ENCODE measurements at places on chromosomes 5 and 9.

DNA sequence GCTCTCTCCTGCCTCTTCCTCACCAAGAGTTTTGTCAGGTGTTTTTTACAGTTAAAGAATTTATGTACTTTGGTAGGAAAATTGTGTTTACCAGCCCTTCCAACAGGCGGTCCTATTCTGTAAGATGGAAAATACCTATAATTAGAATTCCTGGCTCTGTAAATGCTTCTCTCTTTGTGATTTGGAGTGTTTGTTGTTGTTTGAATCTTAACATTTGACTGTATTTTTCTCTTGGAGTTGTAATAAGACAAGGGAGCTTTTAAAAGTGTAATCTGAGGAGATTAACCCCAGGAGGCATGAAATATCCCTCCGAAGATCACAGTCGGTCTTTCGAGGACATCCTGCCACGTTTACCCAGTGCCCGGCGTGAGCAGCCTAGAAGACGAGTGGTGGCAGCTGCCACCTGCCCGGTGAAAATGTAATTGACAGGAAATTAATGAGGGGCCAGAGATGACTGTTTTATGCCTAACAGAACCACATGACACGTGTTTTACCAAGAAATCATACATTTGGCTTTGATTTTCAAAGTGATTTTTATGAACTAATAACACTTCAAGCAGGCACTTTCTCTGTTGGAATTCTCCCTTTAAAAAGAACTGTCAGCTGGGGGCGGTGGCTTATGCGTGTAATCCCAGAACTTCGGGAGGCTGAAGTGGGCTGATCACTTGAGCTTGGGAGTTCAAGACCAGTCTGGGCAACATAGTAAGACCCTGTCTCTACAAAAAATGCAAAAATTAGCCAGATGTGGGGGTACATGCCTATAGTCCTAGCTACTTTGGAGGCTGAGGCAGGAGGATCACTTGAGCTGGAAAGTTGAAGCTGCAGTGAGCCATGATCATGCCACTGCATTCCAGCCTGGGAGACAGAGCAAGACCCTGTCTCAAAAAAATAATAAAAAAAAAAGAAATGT, 20.0 kb downstream of the ANKRD33B start:
- DNase-seq, result no peak

GRCh38 chr9:136687721-136688223, 515 bp upstream of the AGPAT2 start:
- no peak for DNase-seq

GRCh38 chr5:36653044-36653705, 46.8 kb downstream of the SLC1A3 start:
- DNase-seq, result no peak

DNA sequence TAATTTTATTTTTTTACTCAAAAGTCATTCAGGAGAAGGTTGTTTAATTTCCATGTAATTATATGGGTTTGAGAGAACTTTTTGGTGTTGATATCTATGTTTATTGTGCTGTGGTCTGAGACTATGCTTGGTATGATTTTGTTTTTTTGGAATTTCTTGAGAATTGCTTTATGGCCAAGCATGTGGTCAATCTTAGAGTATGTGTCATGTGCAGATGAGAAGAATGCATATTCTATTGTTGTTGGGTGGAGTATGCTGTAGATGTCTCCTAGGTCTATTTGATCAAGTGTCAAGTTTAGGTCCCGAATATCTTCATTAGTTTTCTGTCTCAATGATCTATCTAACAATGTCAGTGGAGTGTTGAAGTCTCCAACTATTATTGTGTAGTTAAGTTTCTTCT, 134.9 kb downstream of the HMHB1 start:
- DNase-seq, result no peak

DNA sequence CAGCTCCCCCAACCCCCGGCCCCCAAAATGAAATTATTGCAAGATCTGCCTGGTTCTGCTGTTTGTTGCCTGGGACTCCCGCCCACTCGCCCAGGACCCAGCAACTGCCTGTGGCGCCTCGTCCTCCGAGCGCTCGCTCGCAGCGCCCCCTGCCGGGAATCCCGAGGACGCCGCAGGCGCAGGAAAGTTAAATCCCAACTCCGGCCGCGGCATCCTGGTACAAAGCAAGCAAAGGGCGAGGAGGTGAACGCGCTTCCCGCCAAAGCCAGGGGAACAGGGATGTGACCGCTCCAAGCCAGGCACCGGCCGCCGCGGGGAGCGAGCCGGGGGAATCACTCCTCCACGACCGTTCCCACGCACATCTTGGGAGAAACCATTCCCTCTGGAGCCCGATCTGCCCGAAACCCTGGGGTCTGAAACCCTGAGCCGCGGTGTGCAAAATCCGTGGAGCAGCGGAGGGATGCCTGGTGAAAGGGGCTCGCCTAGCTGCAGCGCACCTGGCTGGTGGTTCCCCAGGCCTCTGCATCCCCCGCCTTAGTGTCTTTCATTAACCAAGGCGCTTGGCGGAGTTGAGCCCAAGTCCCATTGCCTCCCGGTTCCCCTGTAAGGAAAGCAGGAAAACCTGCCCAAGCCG, 1.3 kb downstream of the SEMA5A start:
- DNase-seq, result no peak

DNA sequence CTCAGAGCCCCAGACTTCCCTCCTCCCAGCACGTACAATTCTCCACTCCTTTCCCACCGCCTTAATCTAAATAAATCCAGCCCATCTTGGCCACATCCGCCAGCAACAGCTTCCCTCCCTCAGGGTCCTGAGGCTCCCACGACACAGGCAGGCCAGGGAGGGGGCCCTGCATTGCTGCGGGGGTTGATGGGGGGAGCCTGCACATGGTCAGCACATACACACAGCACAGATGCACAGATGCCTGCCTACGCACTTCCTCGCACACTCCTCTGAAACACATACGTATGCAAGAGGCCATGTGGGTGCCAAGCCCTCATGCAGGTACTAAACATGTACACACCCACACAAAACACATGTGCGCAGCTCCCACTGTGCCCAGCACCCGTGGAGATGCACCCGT, 14.8 kb downstream of the PDGFRB start:
- DNase-seq, result no peak

- DNase-seq, result no peak
Measured at GRCh38 chr9:76103531-76104315, 213.2 kb downstream of the PCSK5 start.

DNA sequence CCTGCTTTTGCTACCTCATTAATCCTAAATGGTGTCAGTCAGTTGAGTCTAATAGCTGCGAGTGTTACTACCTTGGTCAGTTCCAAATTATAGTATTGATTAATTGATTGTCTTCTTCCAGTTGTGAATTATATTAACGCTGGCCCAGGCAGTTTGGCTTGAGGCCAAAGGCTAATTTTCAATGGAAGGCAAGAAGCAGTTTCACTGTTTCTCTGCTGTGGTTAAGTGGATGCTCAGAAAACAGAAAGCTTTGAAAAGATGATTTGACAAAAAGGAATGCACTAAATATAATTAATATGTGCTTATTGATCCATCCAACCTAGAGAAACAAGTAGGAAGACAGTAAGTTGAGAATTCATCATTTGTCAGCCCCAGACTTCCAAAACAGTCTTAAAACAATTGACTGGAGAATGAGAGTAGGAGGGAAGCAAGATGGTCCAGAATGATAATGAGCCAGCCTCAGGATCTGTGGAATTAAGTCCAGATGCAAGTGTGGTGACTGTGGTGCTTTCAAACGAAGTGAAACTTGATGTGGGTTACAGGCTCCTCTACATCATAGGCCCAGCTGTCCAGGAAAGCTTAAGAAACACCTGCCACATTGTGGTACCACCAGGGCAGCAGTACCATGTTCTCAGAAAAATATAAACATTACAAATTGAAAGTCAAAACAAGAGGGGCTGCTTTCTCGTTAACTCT, 1371.0 kb upstream of the DMAC1 start:
- no peak for DNase-seq

- DNase-seq, result no peak
Measured at GRCh38 chr9:109171926-109172325, 4.9 kb upstream of the FRRS1L start.

GRCh38 chr9:80964374-80964773, 725.0 kb downstream of the TLE1 start:
- no peak for DNase-seq

DNA sequence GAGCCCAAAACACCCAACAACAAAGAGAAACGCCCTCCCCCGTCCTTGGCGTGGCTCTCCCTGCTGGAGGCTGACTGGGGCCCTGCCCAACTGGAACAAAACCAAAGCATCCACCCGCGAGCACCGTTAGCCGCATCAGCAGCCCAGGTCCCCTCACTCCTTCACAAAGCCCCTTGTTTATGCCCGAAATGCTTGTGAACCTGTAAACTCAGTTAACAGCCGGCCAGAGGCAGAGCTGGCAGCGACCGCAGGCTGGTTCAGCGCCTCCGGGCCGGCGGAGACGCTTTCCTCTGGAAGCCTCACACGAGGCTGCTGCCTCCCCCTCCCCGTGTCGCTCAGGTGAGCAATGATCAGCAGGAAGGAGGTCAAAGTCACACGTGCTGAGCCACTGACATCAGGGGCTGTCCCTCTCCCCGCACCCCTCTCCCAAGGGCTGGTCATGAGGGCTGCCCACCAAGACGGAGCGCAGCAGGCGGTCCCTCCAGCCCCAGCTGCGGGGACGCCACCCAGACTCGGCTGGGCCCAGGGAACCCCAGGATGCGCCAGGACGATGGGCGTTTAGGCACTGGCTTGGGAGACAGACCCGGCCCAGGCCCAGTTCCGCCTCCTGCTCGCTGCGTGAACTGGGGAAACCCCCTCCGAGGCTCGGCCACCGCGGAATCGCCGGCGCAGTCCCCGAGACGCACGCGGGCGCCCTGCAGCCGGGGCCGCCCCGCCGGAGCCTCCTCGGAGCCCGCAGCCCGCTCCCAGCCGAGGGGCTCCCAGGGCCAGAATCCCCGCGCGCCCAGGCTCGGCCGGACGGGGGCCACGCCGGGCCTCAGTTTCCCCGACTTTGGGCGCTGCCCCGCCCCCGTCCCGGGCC, 563 bp downstream of the SNAPC4 start:
- DNase-seq, result peak; percentile 26

GRCh38 chr9:34591248-34591916, 1.9 kb upstream of the CNTFR start:
- DNase-seq, result peak; percentile 67

DNA sequence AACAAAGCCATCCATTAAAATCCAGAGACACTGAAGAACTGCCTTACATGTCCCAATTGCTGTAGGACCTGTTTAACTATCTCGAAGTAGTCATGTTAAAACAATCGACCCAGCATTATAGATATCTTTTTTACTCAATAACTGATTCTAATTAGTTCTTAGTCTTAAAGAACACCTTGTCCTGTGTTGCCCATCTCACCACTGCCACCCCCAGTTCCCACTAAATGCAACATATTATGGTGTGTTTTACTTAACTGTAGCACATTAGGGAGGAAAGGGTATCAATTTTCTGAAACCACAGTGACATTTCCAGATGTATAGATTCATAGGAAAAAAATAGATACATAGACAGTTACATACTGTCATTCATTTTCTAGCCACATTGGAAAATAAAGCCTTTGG, 221.2 kb downstream of the MEF2C start:
- DNase-seq, result no peak

GRCh38 chr5:14779975-14780374, 91.6 kb downstream of the ANKH start:
- no peak for DNase-seq

- no peak for DNase-seq
Measured at GRCh38 chr5:175842506-175842905, 28.9 kb upstream of the CPLX2 start.

DNA sequence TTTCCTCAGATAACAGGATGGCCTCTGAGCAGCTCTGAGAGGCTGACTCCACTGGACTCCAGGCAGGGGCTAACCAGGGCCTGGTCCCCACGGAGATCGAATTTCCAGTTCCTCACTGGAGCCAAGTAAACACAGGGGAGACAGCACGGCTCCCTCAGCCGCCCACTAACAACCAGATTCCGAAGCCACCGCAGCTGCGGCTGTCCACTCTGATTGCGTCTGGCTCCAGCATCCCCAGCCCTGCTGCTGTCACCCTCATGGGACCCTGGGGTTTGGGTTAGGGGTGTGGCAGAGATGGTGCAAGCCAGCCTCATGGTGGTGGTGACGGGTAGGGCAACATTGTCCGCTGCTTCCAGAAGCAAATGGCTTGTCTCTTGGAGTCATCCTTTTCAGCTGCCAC, 172.6 kb downstream of the RGS3 start:
- DNase-seq, result no peak

GRCh38 chr5:103466495-103466894, 96.1 kb downstream of the NUDT12 start:
- DNase-seq, result no peak

DNA sequence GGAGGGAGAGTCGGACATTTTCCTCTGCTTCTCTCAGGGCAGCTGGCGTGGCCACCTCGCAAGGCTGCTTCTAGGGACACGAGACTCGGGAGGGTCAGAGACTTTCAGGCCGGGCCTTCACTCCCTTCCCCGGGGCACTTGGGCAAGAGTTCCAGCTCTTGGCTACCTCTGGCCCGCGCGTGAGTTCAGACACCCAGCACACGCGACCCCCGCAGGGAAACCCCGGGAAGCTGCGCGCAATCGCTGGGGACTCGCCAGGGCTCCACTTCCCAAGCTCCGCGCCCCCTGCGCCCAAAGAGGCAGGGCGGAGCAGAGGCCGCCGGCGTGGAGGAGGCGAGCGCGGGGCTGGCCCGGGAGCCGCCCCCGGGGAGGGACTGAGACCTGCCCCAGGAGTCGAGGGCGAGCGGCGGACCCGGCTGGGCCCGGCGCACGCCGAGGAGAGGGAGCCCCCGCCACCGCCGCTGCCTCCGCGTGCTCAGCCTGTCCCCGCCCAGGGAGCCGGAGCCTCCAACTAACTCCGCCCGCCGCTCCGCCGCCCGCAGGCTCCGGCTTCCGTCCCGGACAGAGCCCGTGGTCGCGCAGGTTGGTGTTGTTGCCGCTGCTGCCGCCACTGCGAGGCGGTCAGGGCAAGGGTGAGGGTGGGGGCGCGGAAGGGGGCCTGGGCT, at the start of gene PAM:
Gene PAM, plus strand, starts transcription at position 539 of the 665 bp plus-strand sequence. CDS start 110,891 bp downstream, outside the sequence.
- DNase-seq, result peak; percentile 74

DNA sequence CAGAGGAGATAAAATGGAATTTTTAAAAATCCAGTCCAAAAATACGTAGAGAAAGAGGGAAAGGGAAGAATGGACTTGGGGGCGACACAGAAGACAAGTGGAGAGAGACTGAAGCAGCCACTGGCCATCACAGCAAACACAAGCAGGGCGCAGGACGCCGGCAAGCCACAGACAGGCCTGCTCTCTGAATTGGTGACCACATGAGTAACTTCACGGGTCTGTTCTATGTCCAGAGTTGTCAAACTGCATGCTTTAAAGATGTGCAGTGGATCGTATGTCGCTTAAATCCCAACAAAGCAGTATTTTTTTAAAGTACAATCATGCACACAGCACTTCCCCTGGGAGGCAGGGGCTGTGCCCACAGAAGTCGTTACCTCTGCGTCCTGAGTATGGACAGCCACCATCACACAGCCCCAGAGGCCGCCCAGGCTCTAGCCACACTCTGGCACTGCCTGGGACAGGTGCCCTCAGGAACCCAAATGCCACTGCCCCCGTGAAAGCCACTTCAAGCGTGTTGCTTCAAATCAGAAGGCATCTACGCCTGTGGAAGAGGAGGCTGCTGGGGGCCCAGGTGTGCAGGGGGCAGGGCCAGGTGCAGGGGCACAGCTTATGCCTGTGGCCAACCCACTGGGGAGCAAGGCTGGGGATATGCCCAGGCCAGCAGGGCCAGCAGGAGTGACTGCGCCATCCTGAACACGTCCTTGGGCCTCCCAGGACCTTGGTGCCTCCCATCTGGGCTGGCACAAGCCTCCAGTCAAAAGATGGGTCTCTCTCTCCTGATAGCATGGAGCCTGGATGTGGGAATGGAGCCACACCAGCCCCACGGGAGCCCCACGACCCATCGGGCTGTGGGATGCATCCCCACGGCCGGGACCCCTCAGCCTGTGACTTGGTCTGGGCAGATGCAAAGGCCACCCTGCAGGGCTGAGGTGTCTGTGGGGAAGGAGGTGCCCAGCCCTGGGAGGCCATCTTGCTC, 5.9 kb upstream of the LRRC14B start:
- DNase-seq, result no peak

Measured in activated T-helper 1 cell treated with anti-CD3 and anti-CD28 coated beads, Interleukin-12 subunit alpha, Interleukin-12 subunit beta, Interleukin-2, Interleukin-4 antibody, amounts not matched to agents 30 ng/mL and 10 ng/mL and 1 ng/mL, durations not matched to agents 14 hours and 24 hours and 36 hours (primary cell).